SW 1271 (cell line): ENCODE measurements at places on chromosomes 11 and 22.

- no peak for DNase-seq
Measured at GRCh38 chr11:88117281-88117858, 57.9 kb downstream of the RAB38 start.

GRCh38 chr11:548700-549603 is 11.6 kb downstream of the LMNTD2 start:
- DNase-seq: no peak

GRCh38 chr11:122711362-122711761 is 55.8 kb downstream of the UBASH3B start:
- DNase-seq: no peak

DNA sequence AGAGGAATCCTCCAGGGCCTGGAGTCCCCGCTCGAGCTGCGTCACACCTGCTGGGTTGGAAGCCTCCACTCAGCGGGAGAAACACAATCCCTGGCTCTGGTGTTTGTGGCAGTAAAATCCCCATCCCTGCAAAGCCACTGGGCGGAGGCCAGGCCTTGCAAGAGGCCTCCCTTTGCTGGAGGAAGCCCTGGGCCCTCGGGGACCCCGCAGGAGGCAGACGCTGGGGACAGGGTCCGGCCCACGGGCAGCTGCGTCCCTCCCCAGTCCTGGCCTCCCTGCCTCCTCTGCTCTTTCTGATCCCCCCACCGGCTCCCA is 194.7 kb downstream of the BRD1 start:
- no peak for DNase-seq

- no peak for DNase-seq
Measured at GRCh38 chr22:20232781-20233180, 35.3 kb downstream of the RTN4R start.

GRCh38 chr11:41201156-41201555 is 258.3 kb downstream of the LRRC4C start:
- DNase-seq: peak; percentile 2

GRCh38 chr11:133266986-133267385 is 265.3 kb downstream of the OPCML start:
- DNase-seq: no peak
